ENCODE measurements at places on chromosomes 2 and 18. TPM values are rescaled to one million over a fixed set of nuclear protein-coding genes. Genes with fewer than 3 reads are reported as not detected.

- no peak for DNase-seq
Observed at GRCh38 chr2:72176281-72176680, 28.6 kb upstream of the CYP26B1 start.

ANO7 gene
- 1.2 TPM for polyA plus RNA-seq

DNA sequence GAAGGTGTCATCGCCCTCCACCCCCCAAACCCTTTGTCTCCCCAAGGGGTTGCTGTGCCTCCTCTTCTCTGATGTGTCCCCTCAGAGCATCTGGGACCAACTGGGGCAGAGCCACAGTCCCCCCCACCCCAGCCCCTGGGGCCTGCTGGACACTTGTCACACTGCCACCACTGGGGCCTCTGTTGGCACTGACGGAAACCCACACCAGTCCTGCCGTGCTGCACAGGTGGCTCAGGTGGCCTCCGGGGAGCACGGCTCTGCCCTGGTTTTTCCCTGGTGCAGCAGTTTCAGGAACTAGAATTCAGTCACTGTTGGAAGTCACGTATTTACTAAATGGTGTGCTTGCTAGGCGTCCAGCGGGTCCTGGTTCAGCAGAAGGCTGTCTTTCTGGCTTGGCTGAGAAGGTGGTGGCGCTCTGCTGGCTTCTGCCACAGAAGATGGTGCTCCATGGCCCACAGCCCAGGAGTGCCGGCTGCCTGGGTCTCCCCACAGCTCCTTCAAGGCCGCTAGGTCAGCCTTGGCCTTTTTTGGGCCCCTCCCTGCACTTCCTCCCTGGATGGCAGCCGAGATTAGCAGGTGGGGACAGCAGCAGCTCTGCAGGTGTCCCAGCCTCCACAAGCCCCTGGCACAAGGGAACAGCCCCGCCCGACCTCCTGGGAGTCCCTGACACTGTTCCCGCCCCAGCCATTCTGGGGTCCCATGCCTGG is 18.6 kb upstream of the KLHL30 start:
- DNase-seq = no peak

FAM110C gene
- 0.80 TPM for polyA plus RNA-seq

DNA sequence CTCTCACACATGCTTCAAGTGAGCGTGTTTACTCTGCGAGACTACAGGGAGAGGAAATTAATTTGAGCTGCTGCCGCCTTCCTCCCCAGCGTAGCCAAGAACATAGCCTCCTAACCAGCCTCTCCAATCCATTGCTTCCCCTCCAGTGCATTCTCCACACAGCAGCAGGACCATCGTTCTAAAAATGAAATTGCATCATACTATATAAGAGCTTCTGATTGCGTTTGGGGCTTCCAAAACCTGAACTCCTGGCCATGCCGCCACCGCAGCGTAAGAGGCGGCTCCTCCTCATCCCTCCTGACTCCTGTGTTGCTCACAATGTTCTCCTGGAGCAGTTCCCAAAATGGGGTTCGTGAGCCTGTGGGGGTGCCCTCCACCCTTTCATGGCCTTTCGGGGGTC is 142.1 kb downstream of the MYT1L start:
- no peak for DNase-seq

PIEZO2 gene
- 52.7 TPM for polyA plus RNA-seq

DNA sequence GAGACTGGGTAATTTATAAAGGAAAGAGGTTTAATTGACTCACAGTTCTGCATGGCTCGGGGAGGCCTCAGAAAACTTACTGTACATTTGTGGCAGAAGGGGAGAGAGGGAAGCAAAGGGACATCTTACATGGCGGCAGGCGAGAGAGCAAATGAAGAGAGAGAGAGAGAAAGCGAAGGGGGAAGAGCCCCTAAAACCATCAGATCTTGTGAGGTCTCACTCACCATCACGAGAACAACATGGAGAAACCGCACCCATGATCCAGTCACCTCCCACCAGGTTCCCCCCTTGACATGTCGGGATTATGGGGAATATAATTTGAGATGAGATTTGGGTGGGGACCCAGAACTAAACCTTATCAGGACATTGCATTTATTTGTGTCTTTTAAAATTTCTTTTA is 75.9 kb downstream of the ACSL3 start:
- DNase-seq = no peak

PTPRN gene
- polyA plus RNA-seq = not detected

DNA sequence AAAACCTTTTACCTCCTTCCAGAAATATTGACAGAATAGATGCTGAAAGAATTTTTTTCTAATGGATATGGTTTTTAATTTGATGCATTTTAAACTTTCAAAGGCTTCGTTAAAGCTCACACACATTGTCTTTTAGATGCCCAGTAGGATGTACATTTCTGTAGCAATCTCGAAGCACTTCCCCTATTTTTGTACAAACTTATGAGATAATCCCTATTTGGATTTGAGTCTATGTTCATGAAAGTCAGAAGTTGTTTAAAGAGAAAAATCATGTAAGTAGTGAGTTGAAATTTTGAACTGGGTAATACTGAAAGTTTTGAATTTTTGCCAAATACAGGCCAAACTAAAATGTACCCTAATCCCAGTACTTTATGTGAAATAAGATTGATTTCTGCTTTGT is 38.1 kb upstream of the MMADHC start:
- DNase-seq = no peak

DNA sequence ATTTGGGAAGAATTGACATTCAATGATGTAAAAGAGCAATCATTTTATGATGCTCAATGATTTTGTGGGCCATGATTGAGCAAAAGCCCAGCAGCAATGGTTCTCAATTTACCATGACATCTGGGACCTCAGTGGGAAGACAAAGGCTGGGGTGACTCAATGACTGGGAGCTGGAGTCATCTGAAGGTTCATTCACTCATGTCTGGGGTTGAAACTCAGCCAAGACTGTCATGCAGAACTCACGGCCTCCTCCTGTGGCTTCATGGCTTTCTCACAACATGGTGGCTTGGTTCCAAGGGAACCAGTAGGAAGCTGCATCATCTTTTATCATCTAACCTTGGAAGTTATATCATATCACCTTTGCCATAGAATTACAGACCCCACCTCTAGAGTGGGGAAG is 45.1 kb upstream of the CD226 start:
- no peak for DNase-seq

VAMP5 gene
- 38.0 TPM for polyA plus RNA-seq

- DNase-seq = no peak
Observed at GRCh38 chr2:104582471-104582870, 271.4 kb upstream of the POU3F3 start.

- DNase-seq = no peak
Observed at GRCh38 chr2:111209045-111209514, 88.4 kb downstream of the BCL2L11 start.

SOCS6 gene
- 17.4 TPM for polyA plus RNA-seq

- DNase-seq = no peak
Observed at GRCh38 chr2:13115643-13116042, 398.9 kb downstream of the TRIB2 start.

All from muscle of arm (tissue), 14 donors.